ENCODE measurements at places on chromosomes 7 and 10. TPM values are rescaled to one million over a fixed set of nuclear protein-coding genes. Genes with fewer than 3 reads are reported as not detected.

STOX1 gene
- 0.68 TPM for total RNA-seq

ARMH3 gene
- 5.6 TPM for total RNA-seq

MORN4 gene
- 8.2 TPM for total RNA-seq

DNAH11 gene
- 0.06 TPM for total RNA-seq

All from Caki2 (cell line).